ENCODE measurements at places on chromosomes 12 and 14.

DNA sequence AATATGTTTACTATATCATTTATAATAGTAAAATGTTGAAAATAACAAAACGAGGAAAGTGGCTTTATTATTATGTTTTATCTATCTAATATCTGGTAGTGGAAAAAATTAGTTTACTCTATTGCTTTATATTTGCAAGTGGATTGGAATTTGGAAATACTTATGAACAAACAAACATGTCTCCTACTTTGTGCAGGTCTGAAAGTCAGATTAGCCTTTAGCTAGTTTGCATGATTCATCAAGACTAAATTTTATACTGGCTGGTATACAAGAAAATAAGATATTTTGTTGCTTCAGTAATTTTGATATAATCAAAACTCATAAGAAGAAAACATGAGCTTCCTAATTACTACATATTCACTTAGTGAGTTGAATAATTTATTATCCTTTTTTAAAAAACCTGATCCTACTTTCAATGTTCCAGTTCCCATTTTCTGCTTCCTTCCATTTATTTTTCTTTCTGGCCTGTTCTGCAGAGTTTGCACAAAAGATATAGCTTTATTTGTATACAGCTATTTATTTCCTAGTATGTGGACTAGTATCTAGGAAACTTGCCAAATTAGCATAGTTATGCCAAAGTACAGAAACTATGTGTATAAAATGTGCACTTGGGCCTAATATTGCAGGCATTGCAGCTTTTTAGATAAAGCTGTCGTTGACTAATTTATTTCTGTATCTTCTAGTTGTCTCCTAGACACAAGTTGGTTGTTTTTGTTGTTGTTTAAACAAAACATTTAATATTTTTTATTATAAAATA lies 122.0 kb downstream of the AKAP6 start:
- DNase-seq: no peak

GRCh38 chr12:56154246-56154771 lies 1.9 kb downstream of the MYL6B start:
- no peak for DNase-seq

DNA sequence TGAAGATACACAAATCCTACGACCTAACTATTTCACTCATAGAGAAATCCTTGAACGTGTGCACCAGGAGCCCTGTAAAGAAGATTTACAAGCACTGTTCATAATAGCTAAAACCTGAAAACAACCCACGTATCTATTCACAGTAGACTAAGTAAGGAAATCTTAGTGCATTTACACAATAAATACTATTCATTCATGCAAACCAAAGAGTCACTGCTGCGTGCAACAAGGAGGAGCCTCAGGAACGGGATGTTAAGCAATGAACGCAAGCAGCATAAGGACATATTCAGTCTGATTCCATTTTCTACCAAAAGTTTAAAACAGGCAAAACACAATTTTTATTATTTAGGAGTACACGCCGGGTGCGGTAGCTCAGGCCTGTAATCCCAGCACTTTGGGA lies 176.6 kb downstream of the TTC7B start:
- no peak for DNase-seq

- no peak for DNase-seq
Measured at GRCh38 chr14:103296007-103296406, 38.0 kb upstream of the EIF5 start.

DNA sequence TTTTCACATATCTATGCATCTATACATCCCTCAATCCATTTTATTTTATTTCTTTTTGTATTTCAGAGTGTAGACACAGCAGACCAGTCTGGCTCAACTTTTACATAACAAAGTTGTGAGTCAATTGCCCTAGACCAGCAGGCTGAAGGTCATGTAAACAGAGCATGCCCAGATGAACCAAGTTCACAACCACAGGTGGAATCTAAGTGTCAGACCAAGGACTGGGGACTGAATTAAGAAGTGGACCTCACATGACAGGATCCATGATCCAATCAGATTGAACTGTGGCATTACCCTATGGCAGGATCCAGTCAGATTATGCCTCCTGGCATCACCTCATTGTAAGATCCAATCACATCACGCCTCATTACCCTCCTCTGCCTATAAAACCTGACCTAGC lies 455.8 kb downstream of the SOX5 start:
- DNase-seq: no peak

- no peak for DNase-seq
Measured at GRCh38 chr12:7099290-7099996, 7.2 kb upstream of the C1R start.

DNA sequence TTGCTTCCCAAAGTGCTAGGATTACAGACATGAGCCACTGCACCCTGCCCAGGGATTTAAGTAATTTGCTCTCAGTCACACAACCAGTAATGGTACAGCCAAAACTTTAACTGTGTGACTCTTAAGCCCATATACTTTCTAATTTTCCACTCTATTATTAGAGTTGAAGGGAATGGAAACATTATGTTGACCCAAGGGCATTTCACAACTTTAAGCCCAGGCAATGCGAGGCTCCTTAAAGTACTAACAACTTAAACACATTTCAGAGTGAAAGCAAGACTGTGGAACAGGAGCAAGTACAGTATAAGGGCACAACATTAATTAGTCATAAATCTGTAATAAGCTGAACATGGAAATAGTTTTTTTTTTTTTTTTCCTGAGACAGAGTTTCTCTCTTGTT lies 39.8 kb downstream of the BAZ1A start:
- DNase-seq: no peak

GRCh38 chr12:40137252-40137651 lies 31.4 kb upstream of the SLC2A13 start:
- no peak for DNase-seq

DNA sequence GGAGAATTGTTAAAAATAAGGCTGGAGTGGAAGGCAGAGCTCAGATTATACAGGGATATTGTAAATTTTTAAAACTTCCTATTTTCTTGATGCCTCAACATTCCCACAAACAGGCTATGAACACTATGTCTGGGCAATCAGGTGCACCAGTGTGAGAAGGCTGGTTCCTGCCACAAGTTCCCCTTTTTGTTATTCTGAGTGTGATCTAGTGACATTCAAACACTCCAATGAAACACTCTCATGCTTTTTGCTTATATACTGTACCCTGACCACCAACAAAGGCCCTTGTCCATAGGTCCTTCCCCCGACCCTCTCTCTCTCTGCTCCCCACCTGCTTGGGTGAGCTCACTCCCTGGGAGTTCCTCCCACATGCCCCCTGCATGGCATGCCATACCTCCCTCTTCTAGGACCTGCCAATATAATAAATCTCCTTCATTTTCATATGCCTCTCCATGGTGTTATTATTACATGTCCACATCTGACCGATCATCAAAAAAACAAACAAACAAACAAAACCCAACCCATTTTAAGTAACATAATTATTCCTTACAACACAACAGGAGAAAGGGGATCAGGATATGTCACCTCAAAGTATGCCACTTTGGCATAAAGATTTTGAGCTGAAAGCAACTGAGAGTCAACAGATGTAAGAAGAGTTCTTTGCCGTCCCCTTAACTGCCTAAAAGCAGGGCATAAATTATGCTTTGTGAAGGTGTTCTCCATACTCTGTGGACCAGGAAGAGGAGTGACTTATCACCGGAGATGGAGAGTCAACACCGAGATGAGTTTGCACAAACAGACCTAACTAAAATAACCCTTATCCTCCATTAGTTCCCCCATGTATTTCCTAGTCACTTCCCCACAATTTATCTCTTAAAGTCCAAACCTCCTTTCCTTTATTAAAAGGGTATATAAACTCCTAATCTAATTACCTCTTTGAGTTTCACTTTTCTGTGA lies 42.5 kb upstream of the CATSPERB start:
- DNase-seq: no peak

DNA sequence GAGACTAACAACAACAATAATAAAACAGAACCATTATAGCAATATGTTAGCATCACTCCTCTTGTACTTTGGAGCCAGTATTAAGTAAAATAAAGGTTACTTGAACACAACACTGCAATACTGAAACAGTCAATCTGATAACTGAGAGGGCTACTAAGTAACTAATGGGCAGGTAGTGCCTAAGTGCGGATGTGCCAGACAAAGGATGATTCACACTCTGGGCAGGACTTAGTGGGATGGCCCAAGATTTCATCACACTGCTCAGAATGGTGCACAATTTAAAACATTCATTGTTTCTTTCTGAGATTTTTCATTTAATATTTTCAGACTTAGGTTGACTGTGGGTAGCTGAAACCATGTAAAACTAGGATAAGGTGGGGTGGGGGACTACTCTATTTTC lies 131.9 kb upstream of the CAND1 start:
- DNase-seq: no peak

DNA sequence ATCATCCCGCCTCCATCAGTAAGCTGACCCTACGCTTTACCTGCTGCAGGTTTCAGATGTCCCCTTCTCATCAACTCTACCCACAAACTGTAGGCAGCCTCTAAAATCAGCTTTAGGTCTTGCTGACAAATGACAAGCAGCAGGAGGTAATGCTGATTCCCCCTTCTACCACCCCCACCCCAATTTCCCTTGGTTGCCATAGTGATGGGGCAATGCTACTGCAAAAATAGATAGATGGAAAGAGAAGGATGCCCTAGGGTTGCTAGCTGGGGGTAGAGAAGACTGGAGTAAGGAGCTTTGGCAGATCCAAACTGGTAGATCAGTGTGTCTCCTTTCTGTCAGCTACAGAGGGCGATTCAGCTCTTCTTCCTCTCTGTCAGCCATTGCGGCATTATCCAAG lies 19.8 kb upstream of the PDE1B start:
- DNase-seq: no peak

DNA sequence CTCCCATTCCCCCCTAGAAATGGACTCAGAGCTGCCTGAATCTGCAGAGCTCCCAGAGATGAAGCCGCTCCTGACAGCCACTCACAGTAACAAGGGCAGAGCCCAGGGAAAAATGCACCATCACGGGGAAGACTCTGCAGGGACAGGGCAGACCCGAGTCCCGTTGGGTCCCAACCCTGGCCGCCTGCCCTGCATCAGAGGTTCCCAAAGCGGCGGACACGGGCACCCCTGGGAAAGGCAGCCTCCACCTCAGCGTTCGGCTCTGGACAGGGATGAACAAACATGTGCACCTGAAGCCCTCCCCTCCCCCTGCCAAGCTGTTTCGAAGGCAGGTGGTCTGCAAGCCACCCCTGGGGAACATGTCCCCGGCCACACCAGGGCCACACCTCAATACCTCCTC lies 320.4 kb downstream of the ADGRD1 start:
- DNase-seq: no peak

GRCh38 chr14:91253795-91254323 lies 9.4 kb upstream of the GPR68 start:
- DNase-seq: no peak

GRCh38 chr14:27528328-27528727 lies 930.5 kb upstream of the NOVA1 start:
- DNase-seq: no peak

DNA sequence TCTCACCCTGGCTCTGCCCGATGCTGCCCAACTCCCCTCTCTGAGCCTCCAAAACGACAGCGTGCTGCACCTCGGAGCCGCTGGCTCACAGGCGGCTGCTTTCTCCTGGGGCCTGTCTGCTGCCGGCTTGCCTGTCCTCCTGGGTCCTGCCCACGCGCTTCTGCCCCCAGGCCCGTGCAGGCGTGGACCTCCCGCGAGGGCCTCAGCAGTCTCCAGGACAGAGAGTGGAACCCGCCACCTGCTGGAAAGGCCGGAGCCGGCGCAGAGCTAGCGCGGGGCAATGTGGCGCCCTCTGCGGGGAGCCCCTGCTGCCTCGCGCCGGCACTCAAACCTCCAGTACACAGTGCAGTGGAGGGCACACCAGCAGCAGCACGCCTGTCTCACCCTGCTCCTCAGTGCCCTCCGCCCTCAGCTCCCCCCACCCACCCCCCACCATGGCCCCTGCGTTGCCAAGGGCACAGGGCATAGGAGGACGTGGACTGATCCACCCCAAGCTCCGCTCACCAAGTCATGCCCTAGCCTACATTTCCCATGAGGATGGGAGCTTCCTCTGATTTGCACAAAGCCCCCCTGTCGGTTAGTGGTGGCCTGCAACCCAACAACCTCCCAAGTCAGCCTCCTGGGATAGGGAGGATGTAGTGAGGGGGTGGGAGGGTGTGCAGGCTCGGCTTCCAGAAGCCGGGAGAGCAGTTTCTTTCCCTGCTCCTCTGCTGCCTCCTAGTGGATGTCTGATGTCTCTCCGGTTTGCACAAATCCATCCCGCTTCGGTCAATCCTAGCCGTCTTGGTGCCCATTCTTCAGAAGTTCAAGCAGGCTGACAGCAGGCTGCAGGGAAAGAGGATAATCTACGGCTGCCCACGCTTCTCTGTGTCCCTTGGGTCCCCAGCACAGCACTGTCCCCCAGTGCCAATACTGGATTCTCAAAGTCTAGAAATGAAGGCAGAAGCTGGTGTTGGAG lies 25.2 kb downstream of the KRT8 start:
- peak; percentile 85 for DNase-seq

- no peak for DNase-seq
Measured at GRCh38 chr14:71290960-71291466, 383.8 kb downstream of the PCNX1 start.

- DNase-seq: no peak
Measured at GRCh38 chr12:62003701-62004100, 256.5 kb upstream of the USP15 start.

DNA sequence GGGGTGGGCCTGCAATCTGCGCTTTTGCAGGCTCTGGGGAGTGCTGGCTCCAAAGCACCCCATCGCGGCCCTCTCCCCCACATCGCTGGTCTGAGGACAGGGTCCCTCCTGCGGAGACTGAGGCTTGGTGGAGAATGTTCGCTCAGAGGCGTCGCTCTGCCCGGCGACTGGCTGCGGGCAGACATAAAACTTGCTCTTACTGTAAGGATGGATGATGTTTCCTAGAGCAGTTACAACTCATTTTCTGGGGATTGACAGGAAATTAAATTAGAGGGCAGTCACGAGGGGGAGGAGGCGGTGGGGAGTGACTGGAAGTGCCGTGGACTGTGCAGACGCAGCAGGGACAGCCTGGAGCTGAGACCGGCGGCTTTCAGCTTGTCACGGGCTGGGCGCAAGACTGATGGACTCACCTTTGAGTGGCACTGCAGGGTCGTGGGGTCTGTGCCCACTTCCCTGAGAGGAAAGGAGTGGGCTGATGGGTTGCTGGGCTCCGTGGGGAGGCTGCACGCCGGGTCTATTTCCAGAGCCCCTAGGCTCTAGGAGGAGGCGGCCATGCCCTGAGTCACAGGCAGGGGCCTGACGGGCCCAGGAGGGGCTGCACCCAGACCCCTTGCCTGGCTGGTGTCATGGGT lies 32.8 kb downstream of the NOC4L start:
- no peak for DNase-seq
